ENCODE measurements at places on chromosomes 7 and 10.

GRCh38 chr10:13100349-13101294, 659 bp downstream of the OPTN start:
- DNase-seq: peak; percentile 21

- DNase-seq: no peak
These were observed 30.6 kb downstream of the MAPK8 start for GRCh38 chr10:48336978-48337599.

- DNase-seq: no peak
These were observed 518.2 kb downstream of the SORCS3 start for GRCh38 chr10:105159268-105159667.

GRCh38 chr7:30465046-30465810, 13.4 kb downstream of the NOD1 start:
- no peak for DNase-seq

DNA sequence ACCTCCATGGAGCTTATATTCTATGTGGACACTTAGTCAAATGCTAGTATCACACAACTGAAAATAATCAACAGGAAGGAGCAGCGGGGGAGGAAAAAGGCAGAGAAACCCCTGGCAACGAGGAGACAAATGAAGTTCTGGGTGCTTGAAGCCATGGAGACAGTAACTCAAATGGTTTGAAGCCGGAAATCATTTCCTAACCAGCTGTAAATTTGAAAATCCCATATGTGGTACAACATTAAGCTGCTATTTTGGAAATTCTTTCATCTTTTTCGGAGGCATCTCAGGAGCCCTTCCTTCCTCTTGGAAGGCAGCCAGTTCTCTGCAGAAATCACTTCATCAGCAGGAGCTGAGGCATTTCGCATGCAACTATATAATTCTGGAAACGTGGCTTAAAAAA, 91.4 kb downstream of the PPP1R3C start:
- DNase-seq: no peak

DNA sequence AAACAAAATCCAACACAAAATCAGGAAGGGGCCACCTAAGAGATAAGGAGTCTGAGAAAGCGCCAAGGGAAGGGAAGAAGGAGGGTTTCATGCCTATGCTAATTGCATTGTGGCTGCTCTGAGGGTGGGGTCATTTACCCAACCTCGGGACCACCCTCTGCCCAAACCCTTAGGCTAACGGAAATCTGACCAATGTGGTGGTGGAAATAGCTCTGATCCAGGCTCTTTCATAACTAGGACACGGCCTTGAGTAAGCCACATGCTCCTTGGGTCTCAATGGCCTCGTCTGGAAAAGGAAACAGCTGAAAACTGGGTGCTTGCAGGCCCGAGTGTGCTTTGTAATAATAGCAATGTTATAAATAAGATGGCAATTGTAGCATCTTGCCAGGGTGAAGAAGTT, 14.9 kb upstream of the SRGN start:
- no peak for DNase-seq

- no peak for DNase-seq
These were observed 84.8 kb upstream of the C7orf33 start for GRCh38 chr7:148505645-148506375.

GRCh38 chr10:97991871-97992270, 38.5 kb downstream of the CRTAC1 start:
- no peak for DNase-seq
